ENCODE measurements at places on chromosomes 6 and 20.

- DNase-seq, result no peak
Observed at GRCh38 chr6:15929685-15930084, 199.2 kb upstream of the MYLIP start.

- no peak for DNase-seq
Observed at GRCh38 chr20:21808139-21808538, 102.7 kb downstream of the PAX1 start.

DNA sequence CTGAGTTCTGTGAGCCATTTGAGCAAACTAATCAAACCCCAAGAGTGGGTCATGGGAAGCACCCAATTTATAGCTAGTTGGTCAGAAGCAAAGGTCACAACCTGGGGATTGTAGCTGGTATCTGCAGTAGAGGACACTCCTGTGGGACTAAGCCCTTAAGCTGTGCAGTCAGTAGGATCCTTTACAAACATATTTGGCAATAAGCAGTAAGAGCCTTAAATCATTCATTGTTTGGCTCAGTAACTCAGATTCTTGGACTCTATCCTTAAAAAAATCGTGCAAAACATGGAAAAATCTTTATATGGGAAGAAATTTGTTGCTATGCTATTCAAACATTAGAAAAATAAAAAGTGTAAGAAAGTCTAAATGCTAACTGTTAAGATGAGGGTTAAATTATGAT, 29.9 kb downstream of the FRK start:
- DNase-seq, result no peak

DNA sequence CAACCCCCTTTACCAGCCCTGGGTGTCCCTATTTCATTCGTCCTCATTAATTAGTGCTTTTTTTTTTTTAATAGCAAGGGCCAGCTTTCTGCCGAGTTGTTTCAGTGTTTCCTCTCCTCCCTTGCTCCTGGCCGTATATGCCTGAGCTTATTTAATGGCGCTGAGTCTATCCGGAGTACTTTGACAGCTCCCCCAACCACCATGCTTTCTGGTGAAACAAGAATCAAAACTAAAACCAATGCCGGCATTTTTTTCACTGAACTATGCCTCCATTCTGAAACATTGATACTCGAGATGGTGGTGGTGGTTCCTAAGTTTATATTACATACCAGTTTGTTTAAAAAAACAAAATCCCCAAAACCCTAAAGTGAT, 1.2 kb downstream of the DCBLD1 start:
- no peak for DNase-seq

GRCh38 chr6:167683028-167683862, 143.5 kb upstream of the AFDN start:
- no peak for DNase-seq

DNA sequence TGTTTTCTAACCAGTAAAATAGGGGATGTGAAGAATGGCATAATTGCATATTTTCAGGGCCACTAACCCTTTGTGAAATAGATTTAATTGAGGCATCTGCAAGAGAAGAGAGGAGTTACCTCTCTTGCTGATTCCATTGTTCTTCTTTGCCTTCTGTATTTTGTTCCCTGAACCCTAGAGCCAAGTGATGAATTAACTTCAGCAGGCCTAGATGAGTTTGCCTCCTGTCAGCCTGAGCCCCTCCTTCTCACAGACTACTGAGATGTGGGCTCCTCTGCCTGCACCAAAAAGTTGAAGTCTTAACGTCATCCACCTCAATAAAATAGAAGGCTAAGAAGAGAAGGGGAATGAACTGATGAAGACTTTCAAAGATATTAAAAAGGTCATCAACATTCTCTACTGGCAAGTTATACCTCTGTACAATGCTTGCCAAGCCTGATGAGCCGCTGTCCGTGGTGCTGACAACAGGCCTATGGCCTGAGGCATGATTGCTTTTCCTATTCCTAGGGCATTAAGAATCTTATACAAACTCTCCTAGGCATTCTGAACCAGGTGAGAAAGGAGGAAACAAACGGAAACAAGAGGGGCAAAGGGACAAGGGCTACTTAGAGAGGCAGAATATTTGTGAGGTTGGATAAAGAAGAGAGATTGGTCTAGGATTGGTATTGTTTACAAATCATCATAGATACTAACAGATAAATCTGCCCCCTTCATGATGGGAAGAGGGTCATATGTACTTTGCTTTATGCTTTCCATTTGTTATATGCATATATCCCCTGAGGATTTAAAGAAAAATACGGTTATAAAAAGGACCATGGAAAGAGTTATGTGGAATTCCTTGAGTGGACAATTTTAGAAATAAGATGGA, 46.8 kb downstream of the CD24 start:
- DNase-seq, result no peak

GRCh38 chr6:68186870-68187269, 448.2 kb upstream of the ADGRB3 start:
- DNase-seq, result no peak

- DNase-seq, result no peak
Observed at GRCh38 chr20:18394363-18394762, 72.5 kb downstream of the DZANK1 start.

DNA sequence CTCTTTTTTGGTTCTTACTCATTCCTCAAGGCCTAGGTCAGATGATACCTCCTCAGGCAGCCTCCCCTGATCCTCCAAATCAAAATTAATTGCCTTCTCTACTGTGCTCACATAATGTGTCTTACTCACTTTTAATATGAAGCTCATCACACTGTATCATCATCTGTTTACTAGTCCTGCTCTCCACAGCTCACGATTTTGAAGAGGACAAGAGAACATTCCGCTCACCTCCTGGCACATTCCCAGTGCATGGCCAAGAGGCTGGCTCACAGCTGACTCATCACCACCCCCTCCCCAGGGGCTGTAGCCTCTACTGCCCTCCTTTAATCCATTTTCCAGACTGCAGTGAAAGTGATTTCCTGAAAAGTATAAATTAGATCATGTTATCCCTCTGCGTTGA, 133.1 kb downstream of the ALDH8A1 start:
- no peak for DNase-seq

GRCh38 chr6:127343809-127344659, 625 bp upstream of the ECHDC1 start:
- no peak for DNase-seq

DNA sequence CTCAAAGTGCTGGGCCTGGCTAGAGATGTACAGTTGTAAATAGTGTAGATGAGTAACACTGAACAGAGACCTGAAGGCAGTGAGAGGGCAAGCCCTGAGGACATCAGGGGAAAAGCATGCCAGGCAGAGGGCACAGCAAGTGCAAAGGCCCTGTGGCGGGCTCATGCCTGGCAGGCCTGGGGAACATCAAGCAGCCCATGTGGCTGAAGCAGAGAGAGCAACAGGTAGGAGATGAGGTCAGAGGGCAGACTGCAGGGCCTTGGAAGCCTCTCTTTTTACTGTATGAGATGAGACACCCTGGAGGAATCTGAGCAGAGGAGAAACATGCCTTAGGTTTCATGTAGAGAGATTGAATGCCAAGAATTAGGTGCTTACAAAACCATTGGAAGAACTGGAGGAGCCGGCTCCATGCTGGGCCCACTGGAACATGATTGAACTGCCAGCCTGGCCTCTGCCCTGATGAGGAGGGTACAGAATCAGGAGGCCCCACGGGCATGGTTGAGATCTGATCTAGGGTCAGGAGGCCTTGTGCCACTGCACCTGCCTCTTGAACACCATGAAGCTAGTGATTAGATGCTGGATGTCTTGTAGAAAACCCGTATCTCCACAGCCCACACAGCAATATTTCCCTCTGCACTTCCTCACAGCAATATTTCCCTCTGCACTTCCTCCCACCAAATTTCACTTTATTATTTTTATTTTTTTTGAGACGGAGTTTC, 5.9 kb upstream of the HMGA1 start:
- no peak for DNase-seq

GRCh38 chr20:62025394-62025793, 40.3 kb downstream of the TAF4 start:
- DNase-seq, result no peak

DNA sequence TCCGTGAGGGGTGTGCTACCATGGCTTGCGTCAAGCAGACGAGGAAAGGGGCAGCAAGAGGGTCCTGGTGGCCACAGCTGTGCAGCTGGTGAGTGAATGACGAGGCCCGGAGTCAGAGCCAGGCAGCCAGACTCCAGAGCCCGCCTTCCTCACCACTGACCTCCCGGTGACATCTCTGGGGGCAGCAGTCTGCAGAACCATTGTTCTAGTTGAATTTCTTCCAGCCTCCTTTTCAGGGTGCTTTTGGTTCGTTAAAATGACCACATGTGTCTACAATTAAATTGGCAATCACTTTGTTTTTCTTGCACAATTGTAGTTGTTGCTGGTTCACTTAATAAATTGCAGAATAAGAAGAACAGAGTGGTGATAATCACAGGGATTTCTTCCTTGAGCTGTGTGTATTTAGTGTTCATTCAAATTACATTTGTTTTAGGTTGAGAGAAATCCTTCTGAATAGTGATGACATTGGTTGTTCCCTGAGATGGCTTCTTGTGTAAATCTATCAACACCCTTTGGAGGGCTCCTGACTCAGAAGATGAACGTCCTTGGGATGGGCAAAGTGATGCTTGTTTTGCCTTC, 96.4 kb downstream of the TULP4 start:
- DNase-seq, result no peak

- no peak for DNase-seq
Observed at GRCh38 chr20:37925265-37926165, 22.6 kb downstream of the VSTM2L start.

DNA sequence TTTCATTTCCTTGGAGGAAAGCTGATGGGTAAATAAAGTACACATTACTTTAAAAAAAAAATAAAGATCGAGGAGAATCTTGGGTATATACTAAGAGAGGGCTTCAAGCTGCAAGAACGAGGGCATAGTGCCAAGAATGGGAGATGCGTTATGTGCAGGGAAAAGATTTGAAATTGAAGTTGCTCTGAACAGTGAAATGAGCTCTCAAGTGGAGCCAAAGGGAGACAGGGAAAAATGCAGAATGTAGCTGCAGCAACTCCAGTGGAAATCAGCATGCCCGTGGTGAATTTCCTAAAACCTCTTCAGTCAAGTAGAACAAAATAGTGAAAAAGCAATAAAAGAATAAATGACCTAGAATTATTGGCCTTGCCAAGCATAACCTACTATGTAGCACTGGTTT, 11.4 kb upstream of the COL9A1 start:
- no peak for DNase-seq

DNA sequence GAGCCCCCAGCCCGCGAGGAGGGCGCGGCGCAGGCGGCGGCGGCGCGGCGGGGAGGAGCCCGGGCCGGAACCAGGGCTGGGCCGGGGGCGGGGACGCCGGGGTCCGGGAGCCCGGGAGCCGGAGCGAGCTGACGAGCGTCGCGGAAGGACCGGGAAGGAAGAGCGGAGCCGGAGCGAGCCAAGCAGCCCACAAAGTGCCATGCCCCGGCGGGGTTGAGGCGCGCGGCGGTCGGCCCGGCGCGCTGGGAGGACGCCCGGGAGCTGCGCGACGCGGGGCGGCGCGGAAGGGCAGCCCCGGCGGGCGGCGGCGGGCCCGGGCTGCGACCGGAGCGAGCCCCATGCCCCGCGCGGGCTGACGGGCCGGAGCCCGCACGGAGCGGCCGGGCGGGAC, 289 bp downstream of the FOXP4 start:
- no peak for DNase-seq

GRCh38 chr6:138206862-138207261, 11.4 kb downstream of the PBOV1 start:
- no peak for DNase-seq

DNA sequence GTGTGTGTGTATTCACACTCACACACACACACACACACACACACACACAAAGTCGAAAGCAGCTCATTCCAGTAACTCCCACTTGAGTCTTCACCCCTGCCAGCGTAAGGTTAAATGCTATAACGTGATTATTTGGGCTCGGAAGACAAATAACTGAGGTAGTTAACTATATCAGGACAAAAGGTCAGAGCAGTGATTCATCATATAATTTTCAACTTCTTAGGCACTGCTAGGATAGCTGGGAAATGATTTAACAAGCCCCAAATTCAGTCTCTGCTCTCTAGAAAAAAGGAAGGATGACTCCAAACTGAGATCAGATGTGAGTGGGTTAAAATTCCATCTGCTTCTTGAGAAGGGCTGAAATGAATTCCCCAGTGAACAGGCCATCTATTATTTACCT, 30.7 kb downstream of the HDGFL1 start:
- DNase-seq, result no peak

DNA sequence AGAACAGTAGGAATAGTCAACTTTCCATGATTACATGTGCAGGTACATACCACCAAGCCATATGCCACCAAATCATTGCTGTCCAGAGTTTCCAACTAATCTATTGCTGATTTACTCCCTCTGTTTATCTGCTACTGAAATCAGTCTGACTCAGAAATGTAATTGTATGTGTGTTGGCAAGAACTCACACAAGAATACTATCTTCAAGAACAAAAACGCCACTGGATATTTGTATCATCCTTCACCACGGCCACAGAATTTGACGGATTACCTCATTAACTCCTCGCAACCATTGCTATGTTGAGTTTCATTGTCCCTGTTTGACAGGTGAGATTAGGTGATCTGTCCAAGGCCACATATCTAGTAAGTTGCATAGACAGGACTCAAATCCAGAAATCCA, 159.2 kb downstream of the GMPR start:
- DNase-seq, result no peak

All from omental fat pad (tissue), 4 donors.